DMS79 (cell line): ENCODE measurements at places on chromosomes 2 and 18.
A peak's percentile ranks its signal among the peaks of the same experiment; 100 is the strongest.

GRCh38 chr2:187434342-187434785 is 13.7 kb downstream of the CALCRL start:
- no peak for DNase-seq

- DNase-seq, result no peak
Measured at GRCh38 chr2:8217468-8218030, 464.3 kb upstream of the ID2 start.

DNA sequence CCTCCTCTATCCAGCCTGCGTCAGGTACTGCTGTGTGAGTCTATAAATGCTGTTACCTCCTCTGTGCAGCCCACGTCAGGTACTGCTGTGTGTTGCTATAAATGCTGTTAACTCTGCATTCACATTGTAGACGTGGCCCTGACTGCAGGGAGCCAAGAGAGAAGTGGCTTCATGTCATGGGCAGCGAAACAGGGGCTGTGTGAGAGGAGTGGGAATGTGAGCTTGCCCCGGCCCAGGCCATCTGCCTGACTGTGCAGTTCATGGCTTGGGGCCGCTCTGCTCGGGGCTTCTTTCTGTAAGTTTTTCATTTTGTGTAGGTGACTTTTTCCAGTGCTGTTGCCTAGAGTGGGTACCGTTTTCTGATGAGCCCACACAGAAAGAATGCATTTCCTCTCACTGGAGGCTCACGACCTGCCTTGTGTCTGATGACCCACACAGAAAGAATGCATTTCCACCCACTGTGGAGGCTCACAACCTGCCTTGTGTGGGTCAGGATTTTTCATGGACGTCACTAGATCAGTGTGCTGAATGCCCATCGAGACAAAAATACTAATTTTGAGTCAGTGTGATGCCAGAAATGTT is 104.5 kb downstream of the SNTG2 start:
- DNase-seq, result no peak

- DNase-seq, result no peak
Measured at GRCh38 chr2:2849464-2850217, 518.6 kb upstream of the MYT1L start.

DNA sequence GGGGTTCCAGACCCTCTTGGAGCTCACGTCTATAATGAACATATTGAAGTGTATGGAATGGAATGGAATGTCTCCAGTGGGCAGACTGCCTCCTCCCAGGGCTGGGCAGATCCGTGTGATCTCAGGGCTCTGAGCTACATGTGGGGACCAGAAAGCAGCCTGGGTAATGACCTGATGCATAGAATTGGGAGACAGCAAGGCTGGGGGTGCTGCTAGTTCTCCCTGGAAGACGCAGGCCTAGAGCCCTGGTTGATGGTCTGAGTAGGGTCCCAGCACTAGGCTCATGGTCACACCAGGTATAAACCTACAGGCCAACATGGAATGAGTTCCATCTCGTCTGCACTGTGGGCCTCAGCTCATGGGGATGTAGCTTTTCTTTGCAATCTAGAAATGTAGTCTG is 46.7 kb downstream of the ACAA2 start:
- no peak for DNase-seq

- no peak for DNase-seq
Measured at GRCh38 chr2:152464851-152465470, 130.0 kb downstream of the FMNL2 start.

GRCh38 chr2:68870215-68870614 is 982 bp downstream of the BMP10 start:
- no peak for DNase-seq

GRCh38 chr2:11155381-11156035 is at the start of gene SLC66A3:
Gene SLC66A3, plus strand, starts transcription at chr2:11155467. Its CDS starts 80 bp downstream, at chr2:11155547.
- DNase-seq, result peak; percentile 81

GRCh38 chr2:23762141-23762540 is 164.8 kb downstream of the ATAD2B start:
- DNase-seq, result no peak

- no peak for DNase-seq
Measured at GRCh38 chr2:109736177-109736827, 57.8 kb upstream of the RGPD5 start.

GRCh38 chr2:10753876-10754275 is 32.4 kb downstream of the ATP6V1C2 start:
- no peak for DNase-seq

DNA sequence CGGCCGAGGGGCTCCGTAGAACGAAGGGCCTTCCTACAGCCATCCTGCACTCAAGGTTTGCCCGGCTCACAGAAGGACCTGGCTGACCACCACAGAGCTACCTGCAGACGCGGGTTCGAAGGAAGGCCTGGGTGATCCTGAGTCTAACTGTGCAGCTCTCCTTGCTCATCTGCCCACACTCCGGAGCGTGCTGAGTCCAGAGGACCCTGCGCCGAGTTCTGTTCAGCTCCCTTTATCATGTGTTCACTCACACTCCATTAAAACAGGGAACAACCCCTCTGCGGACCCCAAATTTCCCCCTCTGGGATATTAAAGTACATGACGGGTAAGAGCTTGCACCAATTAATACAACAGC is 138.3 kb downstream of the PXDN start:
- DNase-seq, result no peak

DNA sequence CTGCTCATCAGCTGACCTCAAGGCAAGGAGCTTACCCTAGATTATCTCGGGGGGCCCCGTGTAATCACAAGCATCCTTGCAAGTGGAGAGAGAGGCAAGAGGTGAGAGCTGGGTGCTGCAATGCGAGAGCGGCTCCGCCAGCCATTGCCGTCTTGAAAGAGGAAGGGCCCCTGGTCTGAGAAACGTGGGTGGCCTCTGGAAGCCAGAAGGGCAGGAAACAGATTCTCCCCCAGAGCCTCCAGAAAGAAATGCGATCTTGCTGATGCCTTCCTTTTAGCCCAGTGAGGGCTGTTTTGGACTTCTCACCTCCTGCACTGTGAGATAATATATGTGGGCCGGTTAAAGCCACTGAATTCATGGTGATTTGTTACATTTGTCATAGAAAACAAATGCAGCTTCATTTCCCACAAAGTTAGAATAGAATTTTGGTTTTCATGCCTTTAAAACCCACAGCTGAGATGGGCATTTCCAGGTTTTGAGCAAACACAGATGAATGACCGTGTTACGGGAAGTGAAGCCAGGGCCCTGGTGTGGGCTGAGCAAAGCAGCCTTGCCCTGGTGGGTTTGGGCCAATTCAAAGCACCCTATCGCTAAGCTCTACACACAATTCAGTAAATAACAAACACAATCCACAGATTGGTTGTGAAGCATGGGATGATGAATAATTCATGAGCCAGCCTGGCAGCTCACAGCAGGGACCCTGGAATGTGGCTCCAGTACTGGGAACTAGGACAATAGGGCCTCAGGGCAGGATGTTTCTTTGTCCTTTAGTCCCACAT is 319.9 kb upstream of the HS6ST1 start:
- no peak for DNase-seq

DNA sequence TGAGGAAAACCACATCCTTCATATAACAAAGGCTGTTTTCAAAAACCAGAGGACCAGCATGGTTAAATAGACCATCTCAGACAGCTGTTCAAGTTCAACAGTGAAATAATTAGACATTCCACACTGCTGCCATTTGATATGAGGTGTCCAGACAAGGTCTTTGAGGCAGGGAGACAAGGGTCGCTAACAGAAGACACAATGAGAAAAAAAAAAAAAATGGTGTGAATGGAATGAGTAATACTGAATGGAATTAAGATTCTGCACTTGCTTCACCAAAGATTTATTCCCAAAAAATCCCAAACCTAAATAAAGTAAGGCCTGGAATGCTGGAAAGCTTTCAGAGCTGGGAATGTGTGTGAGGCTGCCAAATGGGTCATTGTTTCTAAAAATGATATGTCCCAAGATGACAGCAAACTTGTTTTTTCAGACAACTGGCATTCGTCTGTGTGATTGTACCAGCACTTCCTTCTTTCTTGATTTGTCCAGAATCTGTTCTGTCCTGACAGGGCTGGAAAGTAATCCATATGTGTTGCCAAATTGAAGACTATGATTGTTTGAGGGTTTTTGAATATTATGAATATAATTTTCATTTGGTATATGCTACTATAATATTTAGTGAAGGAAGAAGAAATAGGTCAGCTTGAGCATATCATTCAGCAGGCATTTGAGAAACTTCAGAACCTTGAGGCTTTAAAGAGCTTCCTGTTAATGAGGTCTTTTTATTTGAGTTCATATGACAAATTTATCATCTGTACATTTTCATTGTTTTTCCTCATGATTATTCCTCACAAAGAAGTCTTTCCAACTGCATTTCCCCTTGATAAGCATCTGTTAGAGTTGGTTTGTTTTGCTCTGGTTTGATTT is 85.2 kb upstream of the ITGA4 start:
- no peak for DNase-seq

GRCh38 chr18:8783994-8784530 is 78.7 kb downstream of the MTCL1 start:
- no peak for DNase-seq

DNA sequence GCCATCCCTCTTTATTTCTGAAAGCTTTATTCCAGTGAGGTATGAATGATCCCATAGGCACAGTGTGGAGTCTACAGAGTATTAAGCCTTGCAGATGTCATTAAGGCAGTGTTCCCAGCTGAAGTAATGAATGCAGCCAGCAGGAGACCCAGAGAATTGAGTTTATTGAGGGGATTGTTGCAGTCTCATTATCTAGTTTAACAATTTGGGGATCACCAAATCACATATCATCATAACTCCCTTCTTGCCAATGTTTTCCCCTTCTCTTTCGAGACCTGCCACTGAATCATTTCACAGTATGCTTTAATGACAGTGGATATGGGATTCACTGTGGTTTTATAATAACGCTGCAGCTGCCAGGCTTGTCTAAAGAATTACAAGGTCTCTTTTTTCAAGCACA is 249.3 kb upstream of the FSHR start:
- no peak for DNase-seq

DNA sequence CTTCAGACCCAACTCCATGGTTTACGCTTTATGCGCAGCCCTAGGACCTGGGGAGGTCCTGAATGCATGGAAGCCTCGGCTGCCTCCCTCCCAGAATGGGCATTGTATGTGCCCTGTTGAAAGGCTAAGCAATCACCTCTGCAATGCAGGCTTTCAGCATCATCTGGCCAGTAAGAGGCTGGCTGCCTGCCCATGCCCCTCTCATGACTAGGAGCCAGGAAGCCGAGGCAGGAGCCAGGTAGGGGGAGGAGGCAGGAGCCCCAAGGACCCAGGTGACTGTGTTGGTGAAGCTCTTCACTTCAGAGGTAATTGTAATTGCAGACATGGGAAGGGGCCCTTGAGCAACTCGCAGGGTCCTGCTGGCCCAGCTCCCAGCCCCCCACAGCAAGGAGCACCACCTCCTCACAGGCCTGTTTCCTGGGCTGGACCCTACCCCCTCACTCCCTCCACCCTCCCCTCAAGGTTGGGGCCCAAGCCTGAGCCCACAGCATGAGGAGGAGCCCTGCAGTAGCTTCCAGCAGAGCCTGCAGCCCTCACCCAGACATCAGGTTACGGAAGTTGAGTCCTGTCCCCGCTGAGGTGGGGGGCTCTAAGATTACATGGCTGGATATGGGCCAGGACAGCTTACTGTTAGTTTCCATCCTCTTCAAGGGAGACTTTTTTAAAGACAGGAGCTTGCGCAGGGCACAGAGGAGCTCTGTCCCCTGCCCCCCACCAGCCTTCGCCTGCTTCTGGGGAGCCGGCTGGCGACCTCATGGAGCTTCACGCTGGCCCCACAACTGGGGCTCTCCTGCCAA is 21.9 kb downstream of the CRACDL start:
- peak; percentile 100 for DNase-seq

- DNase-seq, result no peak
Measured at GRCh38 chr2:61543062-61543461, 4.9 kb upstream of the XPO1 start.

- no peak for DNase-seq
Measured at GRCh38 chr18:2146092-2146491, 425.2 kb downstream of the METTL4 start.
